Neural crest cell (in vitro differentiated cells): ENCODE measurements at places on chromosomes 3 and 15. TPM values are rescaled to one million over a fixed set of nuclear protein-coding genes. Genes with fewer than 3 reads are reported as not detected.

- no peak for DNase-seq
These were observed 643.0 kb upstream of the GOLIM4 start for GRCh38 chr3:168738527-168739325.

GRCh38 chr3:159221335-159221734 is 419.5 kb downstream of the MFSD1 start:
- DNase-seq = no peak

Gene SERPINI2
- total RNA-seq = 0.56 and 0.86 TPM in 2 replicates

Gene ARPIN
- total RNA-seq = 26.0 and 26.6 TPM in 2 replicates

GRCh38 chr3:72245183-72245811 is 460.3 kb upstream of the PROK2 start:
- no peak for DNase-seq

Gene CGNL1
- total RNA-seq = 1.2 and 1.3 TPM in 2 replicates

DNA sequence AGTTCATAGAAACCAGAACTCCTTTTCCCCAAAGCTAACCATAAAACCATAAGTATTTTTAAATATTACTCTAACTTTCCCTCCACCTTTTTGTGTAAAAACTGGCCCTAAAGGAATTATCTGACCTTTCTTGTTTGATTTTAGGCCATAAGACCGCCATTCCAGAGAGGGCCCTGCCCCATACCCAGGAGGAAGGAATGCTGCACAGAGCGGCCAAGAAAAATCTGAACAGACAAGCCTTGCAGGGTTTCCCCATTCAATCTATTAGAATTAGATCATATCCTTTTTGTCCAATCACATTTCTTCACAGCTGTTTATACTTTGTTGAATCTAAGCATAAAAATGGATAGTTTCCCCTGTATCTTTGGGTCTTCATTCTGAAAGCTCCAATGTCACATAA is 97.1 kb downstream of the B3GALNT1 start:
- DNase-seq = no peak

Gene BFSP2
- total RNA-seq = not detected in 2 replicates

GRCh38 chr3:139120086-139121056 is 75.7 kb upstream of the PRR23C start:
- peak; percentile 22 for DNase-seq

- no peak for DNase-seq
These were observed 131.5 kb upstream of the KCNH8 start for GRCh38 chr3:19016851-19017250.

GRCh38 chr15:100809587-100809986 is 70.0 kb upstream of the ALDH1A3 start:
- no peak for DNase-seq

DNA sequence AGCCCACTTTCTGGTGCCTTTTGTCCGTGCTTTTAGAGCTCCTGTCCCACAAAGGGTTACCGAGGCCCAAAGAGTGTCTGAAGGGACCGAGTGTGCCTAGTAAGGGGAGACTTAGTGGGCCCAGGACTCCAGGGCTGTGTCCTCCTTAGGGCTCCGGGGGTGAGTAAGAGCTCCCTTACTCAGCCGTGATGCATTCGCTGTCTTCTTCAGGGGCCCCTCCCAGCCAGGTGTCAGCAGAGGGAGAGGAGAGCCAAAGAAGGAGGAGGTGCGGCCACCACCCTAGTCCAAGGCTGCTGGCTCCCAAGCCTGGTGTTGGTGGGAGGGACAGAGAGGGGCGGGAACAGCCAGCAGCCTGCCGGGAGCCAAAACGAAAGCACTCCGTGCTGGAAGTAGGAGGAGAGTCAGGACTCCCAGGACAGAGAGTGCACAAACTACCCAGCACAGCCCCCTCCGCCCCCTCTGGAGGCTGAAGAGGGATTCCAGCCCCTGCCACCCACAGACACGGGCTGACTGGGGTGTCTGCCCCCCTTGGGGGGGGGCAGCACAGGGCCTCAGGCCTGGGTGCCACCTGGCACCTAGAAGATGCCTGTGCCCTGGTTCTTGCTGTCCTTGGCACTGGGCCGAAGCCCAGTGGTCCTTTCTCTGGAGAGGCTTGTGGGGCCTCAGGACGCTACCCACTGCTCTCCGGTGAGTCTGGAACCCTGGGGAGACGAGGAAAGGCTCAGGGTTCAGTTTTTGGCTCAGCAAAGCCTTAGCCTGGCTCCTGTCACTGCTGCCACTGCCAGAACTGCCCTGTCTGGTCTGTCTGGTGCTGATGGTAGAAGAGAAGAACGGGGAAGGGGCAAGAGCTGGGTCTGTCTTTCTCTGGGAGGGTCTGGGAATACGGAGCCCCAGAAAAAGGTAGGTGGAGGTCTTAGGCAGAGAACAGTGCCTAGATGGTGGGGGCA is at the start of gene IL17RC:
Gene IL17RC (plus strand): TSS at position 365 of the 947 bp plus-strand sequence. CDS start 218 bp downstream, at position 583.
- DNase-seq = peak; percentile 27

Gene PLCL2
- 9.4 and 10.5 TPM in 2 replicates for total RNA-seq

Gene ACTRT3
- total RNA-seq = 1.5 TPM in 2 replicates

- no peak for DNase-seq
These were observed 10.0 kb downstream of the CCDC13 start for GRCh38 chr3:42763021-42763420.

DNA sequence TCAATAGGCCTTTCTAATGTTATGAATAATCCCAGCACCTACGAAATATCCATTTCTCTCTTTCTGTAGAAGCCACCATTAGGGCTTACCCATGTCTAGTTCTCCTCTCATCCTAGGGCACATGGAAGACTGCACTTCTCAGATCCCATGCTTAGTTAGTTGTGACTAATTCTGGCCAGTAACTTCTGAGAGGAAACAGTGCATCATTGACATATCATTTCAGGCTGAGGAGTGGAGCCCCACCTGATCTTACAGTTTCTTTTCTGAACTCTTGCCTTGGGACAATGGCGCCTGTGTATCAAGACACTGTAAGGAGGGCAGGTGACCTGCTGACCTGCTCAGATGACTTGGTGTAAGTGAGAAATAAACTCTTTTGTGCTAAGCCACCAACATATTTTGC is 39.4 kb upstream of the TBL1XR1 start:
- no peak for DNase-seq

Gene LMAN1L
- not detected in 2 replicates for total RNA-seq

- DNase-seq = no peak
These were observed 15.9 kb upstream of the CHST2 start for GRCh38 chr3:143103652-143104051.

Gene MCTP2
- total RNA-seq = 0.25 and 0.35 TPM in 2 replicates
